ENCODE measurements at places on chromosomes 6 and 20.

- no peak for DNase-seq
Measured at GRCh38 chr6:157235600-157236039, 87.7 kb downstream of the TMEM242 start.

- DNase-seq: no peak
Measured at GRCh38 chr20:4217349-4217841, 202.0 kb upstream of the RNF24 start.

GRCh38 chr20:31903627-31904386, 33.4 kb downstream of the TTLL9 start:
- DNase-seq: no peak

- no peak for DNase-seq
Measured at GRCh38 chr6:108114841-108115597, 40.5 kb upstream of the OSTM1 start.

DNA sequence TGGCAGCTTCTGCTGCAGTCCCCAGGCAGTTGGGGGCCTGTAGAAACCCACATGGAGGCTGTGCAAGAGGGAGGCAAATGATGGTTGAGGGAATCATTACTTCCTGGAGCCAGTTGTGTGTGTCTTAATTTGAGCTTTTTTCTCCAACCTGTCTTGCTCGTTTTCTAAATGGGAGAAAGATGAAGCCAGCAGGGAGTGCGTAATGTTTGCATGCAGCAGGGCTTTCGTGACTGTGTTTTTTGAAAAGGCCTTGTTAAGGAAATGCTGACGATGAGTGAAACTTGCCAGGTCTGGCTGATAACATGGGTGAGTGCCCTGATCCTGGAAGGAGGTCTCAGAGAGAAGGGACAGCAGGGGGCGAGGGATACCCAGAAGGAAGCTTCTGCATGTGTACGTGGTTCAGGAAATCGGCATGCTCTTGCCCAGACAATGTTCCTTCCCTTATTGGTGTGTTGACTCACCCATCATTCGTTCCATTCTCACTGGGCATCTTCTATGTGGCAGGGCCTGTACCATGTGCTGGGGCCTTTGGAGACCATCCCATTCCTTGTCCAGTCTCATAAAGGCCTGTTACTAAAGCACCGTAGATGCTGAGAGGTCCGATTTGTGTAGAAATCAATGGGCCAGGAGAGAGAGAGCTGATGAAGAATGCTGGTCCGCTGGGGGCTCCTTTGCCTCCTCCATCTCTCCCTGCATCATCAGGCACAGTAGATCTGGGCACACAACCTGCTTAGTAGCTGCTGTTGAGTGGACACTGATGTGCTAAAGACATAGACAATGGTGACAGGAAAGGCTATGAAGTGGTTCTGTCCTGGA, 27.4 kb downstream of the GLP1R start:
- DNase-seq: no peak

DNA sequence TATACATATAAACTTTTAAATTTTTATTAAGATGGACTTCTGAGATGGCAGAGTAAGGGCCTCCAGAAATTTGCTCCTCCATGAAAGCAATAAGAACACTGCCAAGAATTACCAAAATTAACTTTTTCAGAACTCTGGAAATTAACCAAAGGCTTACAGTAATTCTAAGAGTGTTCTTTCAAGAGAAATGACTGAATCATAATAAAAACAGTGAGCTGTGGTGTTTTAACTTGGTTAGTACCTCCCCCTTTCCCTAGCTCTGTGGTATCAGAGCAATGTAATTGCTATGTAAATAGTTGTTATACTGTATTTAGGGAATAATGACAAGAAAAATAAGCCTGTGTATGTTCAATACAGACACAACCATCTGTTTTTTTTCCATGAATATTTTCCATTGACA, 19.0 kb downstream of the HECA start:
- DNase-seq: no peak

GRCh38 chr6:15893556-15894253, 230.9 kb upstream of the DTNBP1 start:
- DNase-seq: no peak

GRCh38 chr20:40639676-40640355, 49.2 kb downstream of the MAFB start:
- DNase-seq: no peak
